Thymus (tissue), 14 donors: ENCODE measurements at places on chromosomes 3 and 15.
A peak's percentile ranks its signal among the peaks of the same experiment; 100 is the strongest.

DNA sequence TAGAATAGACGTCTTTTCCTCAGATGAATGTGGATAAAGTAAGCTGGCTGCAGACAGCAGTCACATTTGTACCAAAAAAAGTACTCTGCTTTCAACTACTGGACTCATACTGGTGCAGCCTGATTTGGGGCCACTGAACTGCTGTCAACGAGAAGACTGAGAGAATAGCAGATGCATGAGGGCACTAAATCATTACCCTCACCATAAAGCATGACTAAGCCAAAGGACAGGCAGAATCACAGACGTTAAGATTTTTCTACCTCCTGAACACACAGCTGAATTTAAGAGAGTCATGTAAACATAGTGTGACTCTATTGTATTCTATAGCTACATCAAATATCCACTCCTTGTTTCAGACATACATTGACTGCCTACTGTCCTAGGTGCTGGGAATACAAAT lies 67.8 kb upstream of the CDAN1 start:
- DNase-seq, result no peak

GRCh38 chr3:144221761-144222160 lies 250.1 kb downstream of the DIPK2A start:
- no peak for DNase-seq

DNA sequence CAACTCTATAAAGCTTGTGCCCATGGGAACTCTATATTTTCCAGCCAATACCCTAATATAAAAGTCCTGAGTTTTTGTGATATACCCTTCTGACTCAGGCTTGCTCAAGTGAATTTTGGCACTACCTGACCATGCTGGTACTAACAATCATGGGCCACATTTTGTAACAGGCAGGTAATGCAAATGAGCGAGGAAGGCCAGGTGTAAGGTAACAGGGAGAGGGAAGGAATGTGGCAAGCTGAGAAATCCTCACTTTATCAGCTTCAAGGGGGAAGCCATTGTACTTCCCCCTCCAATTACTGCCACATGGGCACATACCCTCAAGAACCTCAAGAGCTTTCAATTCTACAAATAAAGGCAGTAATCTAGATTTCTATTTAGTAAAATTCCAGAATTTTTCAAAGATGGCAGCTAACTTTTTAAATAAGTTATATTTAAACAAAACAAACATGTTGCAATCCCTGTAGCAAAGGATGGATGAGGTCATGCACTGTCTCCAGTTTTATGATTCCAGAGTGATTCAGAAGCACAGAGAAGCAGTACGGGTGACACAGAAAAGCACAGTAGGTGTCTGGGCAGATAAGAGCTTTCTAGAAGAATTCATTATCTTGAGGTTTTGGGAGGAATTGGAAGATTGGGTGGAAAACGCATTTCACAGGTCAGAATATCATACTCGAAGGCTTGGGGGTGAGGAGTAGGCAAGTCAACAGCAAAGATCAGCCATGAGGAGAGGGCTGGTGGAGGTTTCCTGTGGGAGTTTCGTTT lies 87.6 kb downstream of the FOXP1 start:
- no peak for DNase-seq

DNA sequence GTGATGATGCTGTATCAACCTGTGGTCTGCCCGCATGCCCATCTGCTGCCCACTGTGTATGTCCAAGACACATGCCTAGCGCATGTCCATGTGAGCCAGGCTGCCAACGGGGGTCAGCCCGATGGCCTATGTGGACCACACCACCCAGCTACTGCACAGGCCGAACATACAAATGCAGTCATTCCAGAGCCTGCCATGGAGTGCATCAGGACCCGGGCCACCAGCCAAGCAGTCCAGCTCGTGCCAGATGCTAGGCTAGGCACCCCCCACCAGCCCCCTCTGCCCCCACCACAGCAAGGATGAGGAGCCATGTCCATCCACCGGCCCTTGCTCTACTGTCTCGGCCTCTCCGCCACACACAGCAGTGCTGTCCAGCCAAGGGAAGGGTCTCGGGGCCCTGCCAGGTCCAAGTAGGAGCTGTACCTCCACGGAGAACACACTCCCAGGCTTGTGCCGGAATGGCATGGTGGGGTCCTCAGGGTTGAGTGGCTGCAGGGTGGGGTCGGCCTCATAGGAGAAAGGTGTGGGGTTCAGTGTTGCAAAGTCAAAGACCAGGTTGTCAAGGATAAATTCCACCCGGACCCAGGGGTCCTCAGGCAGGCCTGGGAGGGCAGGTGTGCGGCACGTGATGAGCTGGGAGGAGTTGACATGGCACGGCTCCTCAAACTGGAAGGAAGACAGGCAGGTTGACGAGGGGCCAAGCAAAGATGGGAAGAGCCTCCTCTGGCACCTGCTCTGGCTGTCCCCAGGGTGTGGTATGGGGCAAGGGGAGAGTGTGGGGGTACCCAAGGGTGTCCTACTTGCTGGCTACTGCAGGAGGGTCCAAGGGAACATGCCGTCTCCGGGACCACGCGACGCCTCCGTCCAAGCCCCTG lies 15.3 kb downstream of the PLXNB1 start:
- DNase-seq, result no peak

- DNase-seq, result no peak
Measured at GRCh38 chr3:58577269-58577821, at the start of gene FAM107A. Gene FAM107A, minus strand, starts transcription at chr3:58577391. Its CDS starts 7,531 bp downstream, at chr3:58569860.

DNA sequence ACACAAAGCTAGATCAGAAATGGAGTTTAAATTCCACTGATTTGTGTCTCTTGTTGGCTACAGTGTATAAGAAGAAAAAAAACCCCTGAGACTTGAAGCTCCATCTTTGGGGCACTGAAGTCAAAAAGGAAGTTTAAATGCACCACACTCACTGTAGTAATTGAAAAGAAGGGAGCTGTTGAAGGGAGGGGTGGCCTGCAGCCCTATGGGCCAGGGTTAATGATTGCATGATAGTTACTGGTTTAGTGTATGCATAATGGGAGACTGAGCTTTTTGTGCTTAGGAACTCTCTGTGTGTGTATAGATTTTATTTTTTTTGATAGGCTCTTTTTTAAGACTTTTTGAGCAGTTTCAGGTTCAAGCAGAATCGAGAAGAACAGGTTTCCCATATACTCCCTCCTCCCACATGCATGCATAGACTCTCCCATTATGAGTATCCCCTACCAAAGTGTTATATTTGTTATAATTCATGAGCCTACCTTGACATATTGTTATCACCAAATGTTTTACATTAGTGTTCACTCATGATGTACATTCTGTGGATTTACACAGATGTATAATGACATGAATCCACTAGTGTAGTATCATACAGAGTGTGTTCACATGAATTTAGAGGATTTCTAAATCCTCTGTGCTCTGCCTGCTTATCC lies 88.2 kb downstream of the TNFAIP8L3 start:
- DNase-seq, result no peak

GRCh38 chr3:17915341-17915740 lies 172.9 kb upstream of the TBC1D5 start:
- no peak for DNase-seq

GRCh38 chr3:52302426-52303145 lies 13.5 kb upstream of the DNAH1 start:
- no peak for DNase-seq

- no peak for DNase-seq
Measured at GRCh38 chr3:42148982-42149432, 57.9 kb downstream of the TRAK1 start.

- no peak for DNase-seq
Measured at GRCh38 chr3:157387708-157388435, 48.8 kb upstream of the PTX3 start.

GRCh38 chr3:184305577-184305976 lies 6.5 kb downstream of the PSMD2 start:
- no peak for DNase-seq

GRCh38 chr3:42902257-42902656 lies 3.7 kb upstream of the ZNF662 start:
- DNase-seq, result no peak

GRCh38 chr3:141913150-141913811 lies 36.8 kb downstream of the ATP1B3 start:
- DNase-seq, result peak; percentile 49

GRCh38 chr3:172262991-172263608 lies 185.2 kb downstream of the GHSR start:
- no peak for DNase-seq

DNA sequence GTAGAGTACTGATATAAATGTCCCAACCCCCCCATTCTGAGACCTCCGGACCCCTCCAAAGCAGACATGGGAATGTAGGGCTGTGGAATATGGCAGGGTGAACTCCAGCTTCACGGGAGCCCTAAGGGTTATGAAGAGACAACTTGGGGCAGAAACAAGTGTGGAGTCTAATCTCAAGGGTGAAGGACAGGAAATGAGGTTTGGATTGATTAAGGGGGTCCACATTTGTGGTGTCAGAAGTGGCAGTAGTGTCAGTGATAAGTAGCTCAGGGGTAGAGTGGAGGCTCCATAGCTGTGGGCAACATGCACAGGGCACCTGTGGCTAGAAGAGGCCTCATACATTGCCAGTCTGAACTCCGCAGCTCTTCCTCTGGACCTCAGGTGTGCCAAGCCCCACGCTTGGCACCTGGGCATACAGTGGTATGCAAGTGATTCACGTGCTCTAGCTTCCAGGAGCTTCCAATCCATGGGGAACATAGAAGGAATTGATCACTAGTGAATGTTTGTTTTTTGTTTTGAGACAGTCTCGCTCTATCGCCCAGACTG lies 4.1 kb upstream of the P4HTM start:
- DNase-seq, result no peak

DNA sequence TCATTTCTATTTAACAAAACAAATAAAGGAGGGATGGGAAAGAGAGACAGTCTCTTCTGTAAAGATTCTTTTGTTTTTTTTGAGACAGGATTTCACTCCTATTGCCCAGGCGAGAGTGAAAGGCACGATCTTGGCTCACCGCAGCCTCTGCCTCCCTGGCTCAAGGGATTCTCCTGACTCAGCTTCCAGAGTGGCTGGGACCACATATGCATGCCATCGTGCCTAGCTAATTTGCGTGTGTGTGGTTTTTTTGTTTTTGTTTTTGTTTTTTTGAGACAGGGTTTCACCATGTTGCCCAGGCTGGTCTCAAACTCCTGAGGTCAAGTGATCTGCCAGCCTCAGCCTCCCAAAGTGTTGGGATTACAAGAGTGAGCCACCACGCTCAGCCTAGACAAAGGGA lies 23.3 kb downstream of the STAG1 start:
- DNase-seq, result no peak

DNA sequence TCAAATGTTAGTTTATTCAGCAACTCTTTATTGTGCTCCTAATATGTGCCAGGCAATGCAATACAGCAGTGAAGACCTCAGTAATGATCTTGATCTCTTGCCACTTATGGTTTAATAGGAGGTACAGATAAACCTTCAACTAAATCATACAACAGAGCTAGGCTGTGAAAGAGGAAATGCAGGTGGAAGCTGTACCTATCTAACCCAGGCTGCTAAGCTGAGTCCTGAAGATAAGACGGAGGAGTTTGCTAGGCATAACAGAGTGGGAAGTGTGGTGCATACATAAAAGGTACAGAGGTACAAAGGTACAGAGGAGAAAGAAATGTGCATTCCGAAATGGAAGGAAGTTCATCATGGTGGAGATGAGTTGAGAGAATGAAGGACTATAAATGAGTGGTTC lies 35.0 kb downstream of the KBTBD8 start:
- no peak for DNase-seq

- DNase-seq, result no peak
Measured at GRCh38 chr3:122985539-122985938, 42.0 kb downstream of the SEMA5B start.

- DNase-seq, result no peak
Measured at GRCh38 chr15:61327019-61327631, 98.0 kb upstream of the RORA start.

DNA sequence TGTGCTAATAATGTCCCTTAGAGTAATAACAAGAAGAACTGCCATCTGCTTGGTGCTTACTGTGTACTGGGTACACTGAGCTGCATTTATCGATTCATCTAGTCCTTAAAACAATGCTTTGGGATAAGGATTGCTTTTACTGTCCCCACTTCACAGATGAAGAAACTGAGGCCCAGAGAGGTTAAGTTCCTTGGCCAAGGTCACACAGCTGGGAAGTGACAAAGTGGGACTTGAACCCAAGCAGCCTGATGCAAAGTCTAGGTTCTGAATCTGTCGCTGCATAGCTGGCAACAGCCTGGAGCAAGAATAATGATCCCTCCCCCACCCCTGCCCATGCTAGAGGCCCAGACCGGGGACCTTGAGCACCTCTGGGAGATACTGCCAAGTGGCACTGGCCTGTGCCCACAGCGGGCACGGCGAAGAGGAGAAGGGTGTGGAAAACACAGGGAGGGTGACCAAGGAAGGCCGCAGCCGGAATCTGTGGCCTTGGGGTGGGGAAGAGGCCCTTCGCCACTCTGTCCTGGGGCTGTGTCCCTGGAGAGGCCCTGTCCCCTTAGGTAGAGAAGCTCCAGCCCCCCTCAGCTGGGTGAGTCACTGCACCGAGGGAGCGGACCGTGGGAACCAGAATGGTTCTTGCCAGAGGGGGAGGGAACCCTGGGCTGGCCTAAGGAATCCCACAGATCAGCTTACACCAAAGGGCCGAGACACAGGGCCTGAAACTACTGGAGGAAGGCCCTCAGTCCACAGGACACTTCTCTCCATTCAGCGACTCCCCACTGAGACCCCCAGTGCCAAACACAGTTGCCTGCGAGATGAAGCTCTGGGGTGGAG lies 3.5 kb downstream of the PLXND1 start:
- DNase-seq, result no peak

DNA sequence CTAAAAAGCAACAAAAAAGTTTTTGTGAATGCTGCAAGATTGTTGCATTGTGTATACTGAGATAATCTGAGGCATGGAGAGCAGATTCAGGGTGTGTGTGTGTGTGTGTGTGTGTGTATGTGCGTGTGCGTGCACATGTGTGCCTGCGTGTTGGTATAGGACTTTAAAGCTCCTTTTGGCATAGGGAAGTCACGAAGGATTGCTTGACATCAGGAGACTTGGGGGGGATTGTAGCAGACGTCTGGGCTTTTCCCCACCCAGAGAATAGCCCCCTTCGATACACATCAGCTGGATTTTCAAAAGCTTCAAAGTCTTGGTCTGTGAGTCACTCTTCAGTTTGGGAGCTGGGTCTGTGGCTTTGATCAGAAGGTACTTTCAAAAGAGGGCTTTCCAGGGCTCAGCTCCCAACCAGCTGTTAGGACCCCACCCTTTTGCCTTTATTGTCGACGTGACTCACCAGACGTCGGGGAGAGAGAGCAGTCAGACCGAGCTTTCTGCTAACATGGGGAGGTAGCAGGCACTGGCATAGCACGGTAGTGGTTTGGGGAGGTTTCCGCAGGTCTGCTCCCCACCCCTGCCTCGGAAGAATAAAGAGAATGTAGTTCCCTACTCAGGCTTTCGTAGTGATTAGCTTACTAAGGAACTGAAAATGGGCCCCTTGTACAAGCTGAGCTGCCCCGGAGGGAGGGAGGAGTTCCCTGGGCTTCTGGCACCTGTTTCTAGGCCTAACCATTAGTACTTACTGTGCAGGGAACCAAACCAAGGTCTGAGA lies 4.7 kb downstream of the BHLHE40 start:
- no peak for DNase-seq

- no peak for DNase-seq
Measured at GRCh38 chr15:63599401-63600000, 2.3 kb downstream of the FBXL22 start.

GRCh38 chr3:48685293-48685602 lies 467 bp downstream of the NCKIPSD start:
- no peak for DNase-seq
